AG08395 (cell line): ENCODE measurements at places on chromosomes 2 and 18.

DNA sequence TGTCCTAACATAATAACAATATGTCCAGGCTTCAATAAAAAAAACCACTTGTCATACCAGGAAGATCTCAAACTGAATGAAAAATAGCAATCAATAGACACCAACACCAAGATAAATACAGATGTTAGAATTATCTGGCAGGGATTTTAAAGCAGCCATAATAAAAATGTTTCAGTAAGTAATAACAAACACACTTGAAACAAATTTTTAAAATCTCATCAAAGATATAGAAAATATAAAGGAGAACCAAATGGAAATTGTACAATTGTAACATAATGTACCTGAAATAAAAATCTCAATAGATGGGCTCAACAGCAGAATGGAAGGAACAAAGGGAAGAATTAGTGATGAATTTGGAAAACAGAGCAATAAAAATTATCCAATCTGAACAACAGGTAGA, 128.1 kb downstream of the LYPD6 start:
- no peak for DNase-seq

GRCh38 chr18:62634979-62635630, 80.2 kb upstream of the PHLPP1 start:
- DNase-seq = no peak

DNA sequence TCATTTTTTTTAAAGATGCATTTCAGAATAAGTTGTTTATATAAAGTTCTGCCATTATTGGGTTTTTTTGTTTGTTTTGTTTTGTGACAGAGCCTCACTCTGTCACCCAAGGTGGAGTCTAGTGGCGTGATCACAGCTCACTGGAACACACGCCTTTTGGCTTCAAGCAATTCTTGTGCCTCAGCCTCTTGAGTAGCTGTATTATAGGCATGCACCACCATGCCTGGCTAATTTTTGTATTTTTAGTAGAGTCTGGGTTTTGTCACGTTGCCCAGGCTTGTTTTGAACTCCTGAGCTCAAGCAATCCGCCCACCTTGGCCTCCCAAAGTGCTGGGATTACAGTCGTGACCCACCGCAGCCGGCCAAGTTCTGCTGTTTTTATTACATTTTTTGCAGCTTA, 72.3 kb downstream of the R3HDM1 start:
- DNase-seq = no peak

GRCh38 chr2:134370655-134371445, 117.0 kb downstream of the MGAT5 start:
- DNase-seq = peak; percentile 30

DNA sequence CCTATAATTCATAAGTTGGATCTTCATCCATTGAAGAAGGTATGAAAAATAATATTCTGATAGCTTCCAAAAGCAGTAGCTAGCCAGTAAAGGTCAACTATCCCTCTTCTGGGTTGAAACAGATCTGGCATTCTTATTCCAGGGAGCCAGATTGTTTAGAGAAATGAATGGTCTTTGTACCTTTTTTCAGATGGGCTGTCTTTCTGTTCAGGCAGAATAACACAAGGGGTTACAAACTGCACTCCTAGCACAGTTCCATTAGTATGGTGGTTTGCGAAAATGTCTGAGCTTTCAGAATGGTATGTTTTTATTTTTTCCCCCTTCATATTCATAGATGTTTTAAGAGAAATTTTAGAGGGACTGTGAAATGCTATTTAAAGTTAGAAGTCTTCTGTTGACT, 47.5 kb upstream of the TMEM178A start:
- no peak for DNase-seq

- peak; percentile 18 for DNase-seq
Observed at GRCh38 chr2:27993402-27993787, 102.9 kb downstream of the BABAM2 start.

- peak; percentile 31 for DNase-seq
Observed at GRCh38 chr2:215685238-215685990, 249.5 kb upstream of the FN1 start.

GRCh38 chr2:205612636-205613035, 69.7 kb upstream of the NRP2 start:
- DNase-seq = no peak

- no peak for DNase-seq
Observed at GRCh38 chr18:74976331-74976909, 232.5 kb downstream of the PTGR3 start.

DNA sequence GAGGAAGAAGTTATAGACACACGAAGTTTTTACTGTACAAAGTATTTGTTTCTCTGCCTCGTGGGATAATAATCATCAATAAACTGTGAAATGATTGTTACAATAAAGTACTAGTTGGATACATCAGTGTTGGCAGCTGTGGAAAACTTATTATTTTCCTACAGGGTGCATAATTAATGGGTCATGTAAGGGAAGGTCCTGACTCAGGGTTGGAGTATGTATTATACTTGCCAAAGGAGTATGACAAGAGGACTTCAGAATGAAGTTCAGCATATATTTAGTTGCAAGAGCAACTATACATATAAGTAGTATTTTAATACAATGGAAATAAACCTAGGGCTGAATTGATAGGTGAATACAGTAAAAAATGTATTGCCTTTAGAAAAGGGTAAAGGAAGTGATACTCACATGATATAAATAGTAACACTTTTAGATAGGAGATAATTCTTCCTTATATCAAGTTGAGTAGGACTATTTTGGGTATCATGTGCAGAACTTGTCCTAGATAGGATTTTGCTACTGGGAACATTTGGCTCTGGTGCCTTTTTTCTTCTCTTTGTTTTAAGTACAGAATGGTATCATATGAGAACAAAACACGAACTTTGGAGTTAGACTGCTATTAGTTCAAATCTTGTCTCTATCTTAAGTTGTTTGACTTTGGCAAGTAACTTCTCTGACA, 79.1 kb downstream of the PLCL1 start:
- peak; percentile 54 for DNase-seq

- DNase-seq = no peak
Observed at GRCh38 chr2:51505533-51505932, 473.6 kb upstream of the NRXN1 start.

GRCh38 chr2:1791006-1791605, 46.8 kb upstream of the PXDN start:
- DNase-seq = no peak

DNA sequence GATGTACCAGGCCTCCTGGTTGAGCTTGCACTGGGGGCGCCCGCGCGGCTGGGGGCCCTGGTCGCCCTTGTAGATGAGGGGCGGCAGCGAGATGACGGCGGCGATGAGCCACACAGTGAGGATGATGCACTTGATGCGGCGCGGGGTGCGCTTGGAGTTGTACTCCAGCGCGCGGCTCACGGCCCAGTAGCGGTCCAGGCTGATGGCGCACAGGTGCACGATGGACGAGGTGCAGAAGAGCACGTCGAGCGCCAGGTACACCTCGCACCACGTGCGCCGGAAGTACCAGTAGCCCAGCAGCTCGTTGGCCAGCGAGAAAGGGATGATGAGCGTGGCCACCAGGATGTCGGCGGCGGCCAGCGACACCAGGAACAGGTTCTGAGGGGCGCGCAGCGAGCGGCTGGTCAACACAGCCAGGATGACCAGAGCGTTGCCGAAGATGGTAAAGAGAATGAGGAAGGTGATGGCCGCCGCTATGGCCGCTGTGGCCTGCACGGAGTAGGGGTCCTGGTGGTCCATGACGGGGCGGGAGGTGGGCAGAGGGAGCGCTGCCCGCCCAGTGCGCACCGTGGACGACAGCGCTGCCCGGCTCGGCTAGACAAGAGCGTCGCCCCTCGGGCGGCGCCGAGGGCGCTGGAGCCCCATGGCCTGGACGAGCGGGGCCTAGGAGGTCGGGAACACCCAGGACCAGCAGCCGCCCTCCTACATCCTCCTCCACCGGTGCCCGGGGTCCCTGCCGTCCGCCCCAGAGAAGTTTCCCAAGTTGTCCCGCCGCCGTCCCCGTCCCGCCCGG, 544 bp downstream of the ADRA2B start:
- DNase-seq = no peak

DNA sequence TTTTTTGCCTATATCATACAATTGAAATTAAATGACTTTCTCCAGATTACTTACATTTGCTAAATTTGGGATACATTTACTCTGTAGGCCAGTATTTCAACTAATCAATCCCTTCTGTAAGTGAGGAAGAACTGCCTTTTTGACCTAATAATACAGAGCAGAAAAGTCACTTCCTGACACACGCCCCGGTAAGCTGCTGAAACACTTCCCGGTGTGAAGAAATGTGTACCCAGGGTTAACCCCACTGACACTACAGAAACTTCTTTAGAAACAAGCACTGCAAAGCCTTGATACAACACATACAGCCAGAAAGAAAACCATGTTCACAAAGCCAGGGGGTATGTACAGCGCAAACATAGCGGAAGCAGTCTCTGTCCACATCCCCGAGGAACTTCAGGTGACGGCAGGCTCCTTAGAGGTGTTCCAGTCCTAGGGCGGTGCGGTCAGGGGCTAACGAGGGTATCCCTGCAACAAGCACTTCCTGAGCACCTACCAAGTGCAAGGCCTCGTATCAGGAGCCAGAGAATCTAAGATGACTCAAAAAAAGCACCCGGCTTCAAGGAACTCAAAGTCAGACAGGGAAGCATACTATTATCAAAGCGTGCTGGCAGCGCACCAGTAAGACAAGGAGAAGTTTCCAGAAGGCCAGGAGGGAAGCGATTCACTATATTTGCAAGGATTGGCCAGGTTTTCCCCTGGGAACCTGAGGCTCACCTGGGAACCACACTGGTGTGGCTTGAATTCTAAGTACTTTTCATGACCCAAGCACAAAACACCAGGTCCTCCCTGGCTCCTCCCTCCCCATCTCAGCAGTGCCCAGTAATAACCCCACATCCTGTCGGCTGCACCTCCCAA, 46.6 kb downstream of the ZNF516 start:
- DNase-seq = no peak

DNA sequence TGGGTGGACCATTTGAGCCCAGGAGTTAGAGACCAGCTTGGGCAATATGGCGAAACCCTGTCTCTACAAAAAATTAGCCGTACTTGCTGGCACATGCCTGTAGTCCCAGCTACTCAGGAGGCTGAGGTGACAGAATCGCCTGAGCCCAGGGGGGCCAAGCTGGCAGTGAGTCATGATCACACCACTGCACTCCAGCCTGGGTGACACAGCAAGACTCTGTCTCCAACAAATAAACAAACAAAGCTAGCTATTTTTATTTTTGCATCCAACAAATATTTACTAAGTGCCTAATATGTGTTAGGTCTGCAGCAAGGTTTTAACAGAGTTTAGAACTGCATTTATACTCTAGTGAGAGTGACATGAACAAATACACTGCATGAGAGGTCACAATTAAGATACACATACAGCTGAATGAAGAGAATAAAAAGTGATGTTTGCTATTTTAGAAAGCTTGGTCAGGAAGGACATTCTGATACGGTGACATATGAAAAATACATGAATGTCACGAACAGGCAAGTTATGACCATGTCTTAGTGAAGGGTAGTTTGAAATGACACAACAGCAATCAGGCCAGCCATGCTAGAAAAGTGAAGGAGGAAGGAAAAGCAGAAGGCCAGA, 83.2 kb upstream of the FRZB start:
- DNase-seq = no peak

- no peak for DNase-seq
Observed at GRCh38 chr2:226892729-226893128, 56.9 kb downstream of the RHBDD1 start.

GRCh38 chr2:68083346-68083745, 20.5 kb upstream of the C1D start:
- DNase-seq = no peak

DNA sequence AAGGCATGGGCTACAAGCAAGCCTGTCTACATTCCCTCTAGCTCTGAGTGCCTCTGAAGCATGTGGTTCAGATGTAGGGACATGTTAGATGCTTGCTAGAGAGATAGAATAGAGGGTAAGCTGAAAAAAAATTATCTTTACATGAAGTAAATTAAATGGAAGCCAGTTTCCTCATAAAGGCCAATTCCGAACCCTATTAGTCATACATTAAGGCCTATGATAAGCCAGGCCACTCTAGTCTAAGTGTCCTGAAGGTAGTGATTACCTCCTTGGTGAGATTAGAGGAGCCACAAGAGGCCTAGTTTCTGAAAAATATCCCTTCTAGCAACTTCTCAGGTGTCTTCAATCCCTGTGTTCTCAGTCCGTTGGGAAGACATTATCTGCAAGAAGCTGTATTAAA, 72.4 kb upstream of the NPAS2 start:
- no peak for DNase-seq

GRCh38 chr2:9549420-9549819, 6.2 kb downstream of the ADAM17 start:
- DNase-seq = no peak

GRCh38 chr2:111669928-111670695, 213.9 kb downstream of the ANAPC1 start:
- no peak for DNase-seq

DNA sequence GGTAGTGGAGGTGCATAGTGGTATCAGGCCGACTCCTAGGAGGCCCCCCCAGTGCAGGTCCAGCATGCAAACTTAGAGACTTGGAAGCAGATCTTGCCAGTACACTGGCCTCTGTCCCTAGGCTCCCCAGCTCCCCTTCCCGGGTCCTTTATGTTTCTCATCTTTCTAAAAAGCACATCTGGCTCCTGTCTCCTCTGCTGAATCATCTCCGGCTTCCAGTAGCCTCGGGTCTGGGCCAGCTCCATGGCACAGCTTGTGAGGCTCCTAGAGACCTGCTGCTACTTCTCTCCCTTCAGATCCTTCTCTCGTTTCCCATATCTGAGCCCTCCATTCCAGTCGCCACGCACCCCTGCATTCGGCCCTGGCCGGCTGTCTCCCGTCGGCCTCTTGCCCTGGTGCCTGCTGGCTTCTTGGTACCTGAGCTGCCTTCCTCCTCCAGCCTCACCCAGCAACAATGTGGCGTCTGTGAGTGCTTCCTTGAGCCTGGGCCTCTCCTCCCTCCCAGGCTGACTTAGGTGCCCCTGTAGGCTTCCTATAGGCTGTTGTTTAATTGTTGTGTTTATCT, 6.6 kb downstream of the TRAF3IP1 start:
- peak; percentile 65 for DNase-seq

GRCh38 chr2:228871012-228871411, 400.1 kb downstream of the PID1 start:
- DNase-seq = no peak

DNA sequence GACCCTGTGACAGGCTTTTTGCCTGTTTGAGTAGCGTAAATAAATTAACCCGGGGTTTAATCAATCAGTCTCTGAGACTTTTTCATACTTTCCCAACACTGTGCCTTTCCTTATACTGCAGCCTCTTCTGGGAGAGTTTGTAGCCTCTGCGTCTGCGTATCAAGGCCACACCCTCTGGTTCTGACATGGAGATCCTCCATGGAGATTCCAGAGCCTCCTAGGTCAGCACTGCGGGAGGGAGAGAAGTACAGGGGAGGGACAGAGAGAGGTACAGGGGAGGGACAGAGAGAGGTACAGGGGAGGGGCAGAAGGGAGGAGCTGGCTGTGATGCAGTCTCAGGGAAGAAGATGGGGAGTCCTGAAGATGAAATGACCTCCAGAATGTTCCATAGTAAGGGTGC, 166.0 kb downstream of the ARL4C start:
- no peak for DNase-seq
